ENCODE measurements at places on chromosomes 6 and 20.

DNA sequence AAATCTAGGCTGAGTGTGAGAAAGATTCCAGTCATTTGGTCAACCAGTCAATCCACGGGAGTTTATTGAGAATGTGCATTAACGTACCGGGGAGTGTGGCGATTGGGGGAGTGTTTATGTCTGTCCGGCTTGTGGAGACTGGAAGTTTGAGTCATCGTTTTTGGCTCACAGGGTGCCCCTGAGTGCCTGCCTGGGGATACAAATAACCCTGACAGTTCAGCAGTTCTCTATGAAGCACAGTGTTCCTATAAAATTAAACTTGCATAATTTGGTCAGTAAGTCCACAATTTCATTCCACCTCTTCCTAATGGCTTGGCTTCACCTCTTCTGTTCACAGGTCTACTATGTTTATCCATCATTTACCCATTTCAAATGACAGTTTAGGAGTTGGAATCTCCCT, 72.6 kb upstream of the PLEKHG1 start:
- DNase-seq, result no peak

DNA sequence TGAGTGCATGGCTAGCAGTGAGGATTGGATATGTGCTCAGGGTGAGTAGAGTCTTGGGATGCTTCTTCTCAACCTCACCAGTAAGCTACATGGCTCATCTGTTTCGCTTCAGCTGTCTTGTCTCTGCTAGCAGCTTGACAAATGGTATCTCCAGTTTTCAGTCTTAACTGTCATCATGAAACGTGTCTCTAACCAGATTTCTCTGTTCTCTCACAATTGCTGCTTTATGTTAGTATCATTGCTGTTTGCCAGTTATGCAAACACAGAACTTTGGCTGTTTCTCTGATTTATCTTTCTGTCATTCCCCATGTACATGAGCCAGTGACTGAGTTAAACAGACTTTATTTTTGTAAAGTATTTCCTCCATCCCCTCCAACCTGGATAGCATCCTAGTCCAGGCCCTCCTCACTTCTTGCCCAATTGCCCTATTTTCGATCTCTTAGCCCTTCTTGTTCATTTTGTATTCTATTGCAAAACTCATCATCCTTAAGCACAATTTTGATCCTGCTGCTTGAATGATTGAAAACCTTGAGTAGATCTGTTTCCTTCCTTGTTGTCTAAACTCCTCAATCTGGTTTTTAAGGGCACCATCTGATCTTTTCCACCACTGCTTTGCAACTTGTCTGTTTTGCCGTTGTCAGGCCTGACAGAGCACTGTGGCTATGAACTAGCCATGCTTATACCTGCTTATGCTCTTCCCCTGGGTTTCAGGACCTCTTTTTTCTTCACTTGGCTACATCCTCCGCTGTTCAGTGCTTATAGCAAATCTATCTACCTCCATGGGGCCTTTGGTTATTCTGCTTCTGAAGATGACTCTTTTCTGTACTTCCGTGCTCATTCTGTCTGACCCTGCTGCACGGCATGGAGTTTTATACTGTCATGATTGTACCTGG, 37.7 kb upstream of the ADIG start:
- no peak for DNase-seq

GRCh38 chr6:163324688-163325389, 89.7 kb upstream of the QKI start:
- DNase-seq, result no peak

DNA sequence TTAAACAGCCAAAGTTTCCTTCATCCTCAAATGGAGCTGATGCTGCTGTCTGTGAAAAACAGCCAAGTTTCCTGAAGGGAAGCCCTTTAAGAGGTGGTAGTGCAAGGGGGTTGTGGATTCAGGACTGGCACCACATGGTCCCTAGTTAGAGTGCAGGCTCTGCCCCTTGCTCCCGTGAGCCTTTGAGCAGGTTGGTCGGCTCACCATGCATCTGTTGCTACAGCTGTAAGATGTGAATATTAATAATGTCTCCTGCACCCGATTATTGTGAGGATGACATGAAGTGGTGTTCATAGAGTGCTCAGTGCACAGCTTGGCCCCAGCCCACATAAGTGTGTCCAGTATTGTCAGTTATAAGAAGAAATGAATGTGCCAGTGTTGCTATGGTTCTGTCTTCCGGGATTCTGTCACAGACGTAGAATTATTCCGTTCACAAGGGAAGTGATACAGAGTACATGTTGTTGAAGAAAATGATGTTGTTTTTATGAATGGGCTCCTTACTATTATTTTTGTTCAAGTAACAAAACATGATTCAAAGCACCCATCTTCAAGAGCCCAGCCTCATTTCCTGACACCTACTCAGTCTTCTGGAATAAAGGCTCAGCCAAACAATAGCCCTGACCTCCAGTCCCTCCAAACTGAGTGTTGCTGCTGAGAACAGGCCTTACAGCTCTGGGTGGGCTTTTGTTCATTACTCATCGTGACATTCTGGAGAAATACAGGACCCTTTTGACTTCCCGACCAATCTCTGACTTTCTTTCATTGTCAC, 2.9 kb upstream of the PKIG start:
- no peak for DNase-seq

DNA sequence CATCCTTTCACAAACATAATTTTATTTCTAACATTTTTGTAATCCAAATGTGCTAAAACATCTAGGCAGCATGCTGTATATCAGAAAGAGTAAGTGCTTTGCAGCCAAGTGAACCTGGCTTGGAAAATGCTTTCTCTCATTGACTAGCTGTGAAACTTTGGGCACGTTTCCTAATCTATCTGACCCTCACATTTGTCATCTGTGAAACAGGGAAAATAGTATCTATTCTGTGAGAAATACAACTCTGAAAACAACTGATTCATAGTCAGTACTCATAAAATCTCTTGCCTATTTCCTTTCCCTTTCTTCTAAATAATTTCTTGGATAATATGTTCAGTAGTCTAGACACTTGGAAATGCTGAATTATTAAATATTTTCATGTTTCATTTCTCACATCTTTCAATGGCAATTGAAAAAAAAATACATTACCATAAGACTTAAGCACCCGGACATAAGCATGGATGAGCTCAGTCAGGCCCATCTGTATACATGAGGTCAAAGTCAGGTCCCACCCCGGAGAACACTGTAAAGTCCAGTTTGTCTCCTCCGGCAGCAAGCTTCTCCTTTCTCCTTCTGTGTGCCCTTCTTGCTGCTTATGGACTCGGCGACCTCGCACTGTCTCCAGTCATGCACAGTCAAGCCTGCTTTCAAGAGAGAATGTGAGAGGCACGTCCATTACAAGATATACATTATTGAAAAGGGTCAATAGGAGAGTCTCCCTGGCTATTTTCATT, 455.0 kb upstream of the SOX4 start:
- DNase-seq, result no peak

GRCh38 chr20:10115021-10115420, 80.2 kb downstream of the ANKEF1 start:
- no peak for DNase-seq

GRCh38 chr6:69719602-69720193, 77.1 kb downstream of the LMBRD1 start:
- DNase-seq, result no peak
